ENCODE measurements at places on chromosomes 7 and 10.

GRCh38 chr7:15725051-15725450, 38.6 kb upstream of the MEOX2 start:
- DNase-seq, result no peak

GRCh38 chr7:113763226-113763625, 155.6 kb downstream of the PPP1R3A start:
- DNase-seq, result no peak

DNA sequence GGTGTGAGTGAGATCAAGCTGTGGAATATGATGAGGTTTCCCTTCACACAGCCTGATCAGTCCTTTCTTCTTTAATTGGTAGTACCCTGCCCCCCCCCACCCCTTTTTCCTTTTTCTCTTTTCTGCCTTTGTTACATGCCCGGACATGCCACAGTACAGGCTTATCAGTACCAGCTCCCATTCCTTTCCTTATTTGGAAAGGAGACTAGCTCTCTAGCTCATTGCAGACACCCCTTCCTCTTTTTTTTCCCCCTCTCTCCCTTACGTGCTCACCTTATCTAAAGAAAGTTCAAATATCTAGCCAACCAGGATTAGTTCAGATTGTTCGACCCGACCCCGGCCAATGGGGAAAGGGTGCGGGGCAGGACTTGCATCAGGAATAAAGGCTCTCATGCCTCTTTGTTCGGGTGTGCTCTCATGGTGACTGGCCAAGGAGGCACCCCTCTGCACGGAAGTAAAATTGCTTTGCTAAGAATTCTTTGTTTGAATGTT, 230.4 kb downstream of the ACTR3B start:
- DNase-seq, result no peak

GRCh38 chr10:78913219-78914059, 155.3 kb upstream of the ZMIZ1 start:
- DNase-seq, result no peak

- no peak for DNase-seq
These were observed 49.5 kb upstream of the ZNF32 start for GRCh38 chr10:43698156-43698555.

DNA sequence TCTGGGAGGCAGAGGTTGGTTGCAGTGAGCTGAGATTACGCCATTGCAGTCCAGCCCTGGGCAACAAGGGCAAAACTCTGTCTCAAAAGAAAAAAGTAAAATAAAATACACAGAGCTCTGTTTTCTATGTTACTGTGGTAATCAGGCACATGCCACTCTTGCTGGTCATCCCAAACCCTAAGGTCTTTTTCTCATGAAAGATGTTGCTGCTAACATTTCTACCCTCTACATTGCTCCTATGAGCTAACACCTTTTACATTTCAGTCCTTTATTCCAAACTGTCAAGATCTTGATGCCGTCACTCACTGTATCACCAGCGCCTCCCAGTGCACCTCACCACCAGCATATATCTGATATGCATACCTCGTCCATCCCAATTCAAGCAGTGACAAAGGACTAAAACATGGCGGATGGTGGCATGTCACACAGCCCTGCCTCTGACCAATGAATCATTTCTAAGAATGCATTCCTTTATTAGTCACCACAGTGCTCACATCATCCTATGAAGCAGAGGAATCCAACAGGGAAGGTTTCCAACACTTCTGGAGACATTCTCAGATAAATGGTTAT, 4.3 kb downstream of the DAGLB start:
- DNase-seq, result no peak

GRCh38 chr7:155754165-155754564, 58.1 kb downstream of the SHH start:
- DNase-seq, result no peak

DNA sequence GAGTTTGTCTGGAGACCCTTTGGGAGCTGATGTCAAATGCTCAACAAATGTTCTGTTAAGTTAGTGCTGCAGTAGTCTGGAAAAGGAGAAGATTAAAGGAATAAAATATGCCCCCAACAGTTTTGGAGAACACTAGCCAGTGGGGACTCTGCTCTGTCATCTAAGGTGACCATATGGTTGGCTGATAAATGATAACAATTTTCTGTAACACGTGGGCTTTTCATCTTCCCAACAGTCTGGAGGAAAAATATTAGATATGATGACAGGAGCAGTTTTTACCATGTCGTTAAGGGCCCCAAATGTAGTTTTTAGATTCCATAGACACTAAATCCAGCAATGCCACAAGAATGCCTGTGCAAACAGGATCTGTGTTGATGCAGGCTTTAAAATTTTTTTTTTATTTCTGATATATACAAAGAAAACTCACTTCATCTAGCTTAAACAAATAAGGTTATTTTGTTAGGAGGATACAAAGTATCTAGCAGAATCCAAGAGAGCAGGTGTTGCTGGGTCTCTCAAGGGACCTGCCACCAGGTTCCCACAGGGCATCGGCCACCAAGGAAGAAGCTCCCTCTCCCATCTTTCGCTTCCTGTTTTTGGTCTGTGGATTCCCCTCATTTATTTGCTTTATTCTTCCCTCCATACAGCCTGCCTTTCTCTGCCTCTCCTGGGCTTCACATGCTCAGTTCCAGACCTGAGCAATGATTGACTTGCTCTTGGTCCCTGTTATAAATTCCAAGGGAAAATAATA, 6.2 kb upstream of the CFAP58 start:
- DNase-seq, result no peak

GRCh38 chr7:84040355-84040754, 154.2 kb downstream of the SEMA3A start:
- no peak for DNase-seq

- no peak for DNase-seq
These were observed 223.9 kb upstream of the SHH start for GRCh38 chr7:156036153-156036552.

DNA sequence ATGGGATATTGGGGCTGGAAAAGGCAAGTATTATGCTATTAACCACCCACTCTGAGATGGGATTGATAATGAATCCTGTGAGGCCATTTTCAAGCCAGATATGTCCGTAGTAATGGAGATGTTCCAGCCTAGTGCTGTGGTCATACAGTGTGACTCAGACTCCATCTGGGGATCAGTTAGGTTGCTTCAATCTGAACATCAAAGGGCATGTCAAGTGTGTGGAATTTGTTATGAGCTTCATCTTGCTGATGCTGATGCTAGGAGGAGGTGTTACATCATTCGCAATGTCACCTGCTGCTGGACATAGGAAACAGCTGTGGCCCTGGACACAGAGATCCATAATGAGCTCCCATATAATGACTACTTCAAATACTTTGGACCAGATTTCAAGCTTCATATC, 144.7 kb downstream of the PLCE1 start:
- no peak for DNase-seq

DNA sequence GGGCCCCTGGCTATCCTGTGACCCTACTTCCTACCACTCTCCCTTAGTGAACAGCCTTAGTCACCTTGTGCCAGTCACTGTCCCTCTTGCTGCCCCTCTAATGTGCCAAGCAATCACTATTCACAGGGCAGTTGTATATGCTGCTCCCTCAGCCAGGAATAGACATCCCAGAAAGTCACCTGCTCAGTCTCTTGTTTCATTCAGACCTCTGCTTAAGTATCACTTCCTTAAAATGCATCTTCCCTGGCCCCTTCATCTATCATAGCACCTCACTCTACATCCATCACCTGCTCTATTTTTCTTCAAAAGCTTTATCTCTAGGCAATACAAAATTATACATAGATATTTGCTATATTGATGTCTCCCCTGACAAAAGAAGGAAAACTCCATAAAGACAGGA, 328.4 kb upstream of the NFE2L3 start:
- DNase-seq, result no peak

- DNase-seq, result no peak
These were observed 628.3 kb upstream of the PFKP start for GRCh38 chr10:2439000-2439399.

DNA sequence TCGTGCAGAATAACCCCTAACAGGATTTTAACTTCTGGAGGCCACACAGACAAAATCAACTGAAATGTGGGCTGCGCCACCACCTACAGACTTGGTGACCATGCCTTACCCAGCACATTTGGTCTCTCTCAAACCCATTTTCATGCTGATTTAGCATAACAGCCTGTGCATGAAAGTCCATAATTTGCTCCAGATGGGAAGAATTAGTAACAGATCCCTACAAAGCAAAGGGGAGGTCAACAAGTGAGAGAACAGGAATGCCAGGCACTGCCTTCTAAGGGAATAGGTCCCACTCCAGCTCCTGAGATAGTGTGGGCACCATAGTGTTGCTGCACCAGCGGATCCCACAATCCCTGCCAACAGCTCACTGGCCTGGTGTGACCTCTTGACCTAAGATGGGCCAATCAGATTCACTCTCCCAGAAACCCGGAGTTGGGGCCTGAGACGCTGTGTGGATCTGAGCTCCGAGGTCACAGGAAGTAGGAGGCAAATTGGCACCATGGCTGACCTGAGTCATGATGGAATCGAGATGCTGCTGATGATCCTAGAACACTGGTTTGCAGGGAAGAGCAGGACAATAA, 32.4 kb downstream of the SLIT1 start:
- DNase-seq, result no peak

GRCh38 chr10:78299851-78300468, 266.3 kb downstream of the RPS24 start:
- DNase-seq, result no peak

- DNase-seq, result no peak
These were observed 213.6 kb downstream of the FAM107B start for GRCh38 chr10:14560791-14561765.

- no peak for DNase-seq
These were observed 2.1 kb upstream of the HOXA1 start for GRCh38 chr7:27097686-27098577.

DNA sequence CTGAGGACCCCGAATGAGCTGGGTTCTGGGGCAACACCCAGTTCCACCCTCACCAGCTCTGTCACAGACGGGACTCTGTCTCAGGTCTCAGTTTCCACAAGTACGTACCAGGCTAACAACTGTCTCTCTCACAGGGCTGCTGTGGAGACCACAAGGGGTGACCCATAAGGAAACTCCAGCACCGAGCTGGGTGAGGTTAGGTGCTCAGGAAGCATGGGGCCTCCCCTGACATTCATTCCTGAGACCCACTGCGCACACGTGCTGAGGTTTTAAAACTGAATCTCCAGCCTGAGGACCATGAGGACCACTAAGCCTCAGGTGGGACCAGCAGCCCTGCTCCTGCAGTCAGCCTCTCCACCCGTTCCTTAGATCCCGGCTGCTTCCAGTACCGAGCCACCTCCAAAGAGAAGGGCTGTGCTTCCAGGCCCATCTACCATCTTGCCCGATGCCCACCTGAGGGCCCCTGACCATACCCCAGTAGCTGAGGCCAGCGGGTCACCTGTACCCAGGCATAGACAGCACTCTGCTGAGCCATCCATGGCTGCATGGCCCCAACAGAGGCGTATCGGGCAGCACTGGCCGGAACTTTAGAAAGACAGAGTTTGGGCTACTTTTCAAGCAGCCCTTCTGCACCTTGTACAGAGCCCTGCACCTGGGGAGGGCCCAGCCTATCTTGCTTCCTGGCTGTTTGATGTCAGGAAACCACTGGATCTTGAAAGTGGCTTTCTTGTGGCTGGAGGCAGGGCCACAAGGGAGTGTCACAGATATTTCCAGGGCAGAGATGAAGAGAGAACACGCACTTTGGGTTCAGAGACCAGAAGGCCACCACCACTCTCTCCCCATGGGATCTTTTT, 18.7 kb downstream of the HSPA12A start:
- peak; percentile 23 for DNase-seq

- no peak for DNase-seq
These were observed 11.2 kb upstream of the PLEKHA1 start for GRCh38 chr10:122363311-122363710.

- no peak for DNase-seq
These were observed 160.0 kb upstream of the TCF7L2 start for GRCh38 chr10:112790030-112790429.

DNA sequence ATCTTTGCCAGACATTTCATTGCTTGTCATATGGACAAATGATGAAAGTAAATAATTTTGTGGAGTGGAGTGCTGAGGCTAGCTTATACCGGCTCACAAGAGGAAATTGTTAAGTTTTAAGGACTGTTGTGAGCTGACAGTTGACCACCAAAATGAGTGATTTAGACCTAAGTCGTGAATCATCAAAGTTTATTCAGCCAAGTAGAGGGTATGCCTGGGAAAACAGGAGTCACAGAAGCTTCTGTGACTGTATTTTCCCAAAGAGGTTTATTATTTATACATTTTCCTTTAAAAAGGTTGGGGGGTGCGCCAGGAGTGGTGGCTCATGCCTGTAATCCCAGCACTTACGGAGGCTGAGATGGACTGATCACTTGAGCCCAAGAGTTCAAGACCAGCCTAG, 21.8 kb downstream of the MRPS24 start:
- DNase-seq, result no peak

GRCh38 chr7:153322991-153323390, 563.4 kb downstream of the ACTR3B start:
- DNase-seq, result no peak

- DNase-seq, result peak; percentile 5
These were observed 708 bp downstream of the UBN2 start for GRCh38 chr7:139231513-139232376.

GRCh38 chr10:18099415-18099814, 40.8 kb upstream of the CACNB2 start:
- no peak for DNase-seq

DNA sequence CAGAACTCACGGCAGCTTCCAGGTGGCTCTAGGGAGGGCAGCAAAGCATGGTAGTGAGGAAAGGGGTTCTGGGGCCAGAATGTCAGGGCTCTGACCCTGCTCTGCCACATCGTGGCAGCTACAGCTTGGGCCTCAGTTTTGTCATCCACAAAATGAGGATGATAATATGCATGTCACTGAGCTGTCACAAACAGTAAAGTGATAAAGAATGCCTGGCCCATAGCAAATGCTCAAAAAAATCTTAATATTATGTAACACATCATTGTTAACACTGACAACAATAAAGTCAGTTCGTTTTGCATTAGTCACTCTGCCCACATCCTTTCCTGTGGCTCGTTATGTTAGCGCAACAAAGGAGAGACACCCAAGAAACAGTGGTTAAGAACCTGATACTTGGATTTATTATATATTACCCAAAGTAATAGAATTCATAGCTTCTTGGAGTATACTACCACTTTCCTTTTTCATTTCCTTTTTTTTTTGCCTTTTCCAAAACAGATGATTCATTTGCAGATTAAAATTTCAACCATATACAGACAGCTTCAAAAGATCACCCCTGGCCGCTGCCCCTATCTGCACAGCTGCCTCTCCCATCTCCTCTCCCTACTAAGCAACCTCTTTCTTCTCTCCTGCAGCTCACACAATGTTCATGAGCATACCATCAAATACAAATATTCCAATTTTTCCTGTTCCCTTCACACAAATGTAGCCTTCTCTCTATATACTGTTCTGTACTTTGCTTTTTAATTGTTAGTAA, 45.5 kb upstream of the DDC start:
- DNase-seq, result peak; percentile 9

DNA sequence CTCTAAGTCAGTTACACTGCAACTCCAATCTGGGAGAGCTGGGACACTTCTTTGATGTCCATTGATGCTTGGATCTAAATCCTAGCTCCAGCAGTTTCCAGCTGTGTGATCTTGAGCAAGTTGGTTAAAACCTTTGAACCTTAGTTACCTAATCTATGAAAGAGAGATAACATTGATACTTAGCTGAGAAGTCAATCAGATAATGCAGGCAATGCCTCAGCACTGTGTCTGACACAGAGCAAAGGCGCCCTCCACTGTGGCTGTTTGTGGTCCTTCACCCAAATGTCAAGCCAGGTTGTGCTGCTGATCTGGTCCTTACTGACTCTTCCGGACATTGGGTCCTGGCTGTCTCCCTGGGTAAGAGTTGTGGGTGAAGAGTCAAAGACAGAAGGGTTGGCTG, 20.2 kb downstream of the DNTT start:
- no peak for DNase-seq

GRCh38 chr10:513393-513792, 176.1 kb downstream of the DIP2C start:
- no peak for DNase-seq

- DNase-seq, result no peak
These were observed 117.5 kb downstream of the PARD3 start for GRCh38 chr10:34697351-34698247.
